ENCODE measurements at places on chromosomes 2 and 18.

GRCh38 chr2:168354499-168354898 lies 101.6 kb upstream of the CERS6 start:
- no peak for DNase-seq

DNA sequence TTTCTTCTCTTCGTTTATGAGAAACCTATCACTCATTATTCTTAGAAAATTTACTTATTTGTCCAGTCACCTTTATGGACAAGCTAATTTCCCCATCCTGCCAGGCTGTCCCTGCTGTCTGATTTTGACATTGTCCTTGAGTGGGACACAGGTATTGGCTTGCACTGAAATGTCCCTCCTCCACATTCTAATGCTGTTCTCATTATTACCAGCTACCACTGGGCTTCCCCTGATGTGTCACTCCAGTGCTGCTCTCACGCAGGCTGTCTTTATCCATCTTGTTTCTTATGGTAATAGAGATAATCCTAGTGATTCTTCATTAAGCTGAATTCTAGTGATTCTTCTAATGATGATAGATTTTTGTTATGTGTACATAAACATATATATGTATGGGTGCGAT lies 48.1 kb upstream of the RBMS1 start:
- DNase-seq = no peak

- no peak for DNase-seq
Measured at GRCh38 chr2:48287976-48288375, 242.0 kb upstream of the STON1 start.

GRCh38 chr2:53859206-53860181 lies at the start of gene GPR75:
GPR75 (minus strand) TSS chr2:53859967; CDS start chr2:53854756, 5,211 bp downstream.
- no peak for DNase-seq

DNA sequence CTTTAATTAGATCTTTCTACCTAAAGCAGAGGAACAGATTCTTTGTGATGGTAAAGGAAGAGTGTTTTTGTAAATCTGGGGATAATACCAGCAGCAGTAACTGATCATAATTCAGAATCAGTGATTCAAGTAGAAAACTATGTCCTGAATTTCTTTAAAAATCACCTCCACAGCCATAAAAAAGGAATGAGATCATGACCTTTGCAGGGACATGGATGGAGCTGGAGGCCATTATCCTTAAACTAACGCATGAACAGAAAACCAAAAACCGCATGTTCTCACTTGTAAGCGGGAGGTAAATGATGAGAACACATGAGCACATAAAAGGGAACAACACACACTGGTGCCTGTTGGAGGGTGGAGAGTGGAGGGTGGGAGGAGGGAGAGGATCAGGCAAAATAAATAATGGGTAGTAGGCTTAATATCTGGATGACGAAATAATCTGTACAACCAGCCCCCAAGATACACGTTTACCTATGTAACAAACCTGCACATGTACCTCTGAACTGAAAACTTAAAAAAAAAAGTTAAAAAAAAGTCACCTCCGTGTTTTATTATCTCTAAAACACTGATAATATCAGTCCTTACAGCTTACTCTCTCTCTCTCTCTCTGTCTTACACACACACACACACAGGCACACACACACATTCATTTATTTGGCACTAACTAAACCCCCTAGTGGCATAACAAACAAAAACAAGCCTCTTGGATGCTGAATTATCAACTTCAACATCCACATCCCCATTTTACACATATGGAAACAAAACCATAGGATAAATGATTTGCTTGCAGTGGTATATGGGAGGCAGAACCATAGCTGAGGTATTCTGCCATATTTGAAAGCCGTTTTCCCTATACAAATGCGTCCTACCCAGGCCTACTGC lies 1.4 kb downstream of the TM4SF20 start:
- DNase-seq = no peak

- no peak for DNase-seq
Measured at GRCh38 chr2:190794790-190795189, 85.8 kb upstream of the GLS start.

Data from activated CD4-positive, alpha-beta T cell treated with anti-CD3 and anti-CD28 coated beads, Interleukin-2, amount 50 U/mL, for 24 hours (primary cell).